CD4-positive, alpha-beta T cell treated with Interleukin-1 beta for 1 hour (primary cell): ENCODE measurements at places on chromosomes 13 and 19.

DNA sequence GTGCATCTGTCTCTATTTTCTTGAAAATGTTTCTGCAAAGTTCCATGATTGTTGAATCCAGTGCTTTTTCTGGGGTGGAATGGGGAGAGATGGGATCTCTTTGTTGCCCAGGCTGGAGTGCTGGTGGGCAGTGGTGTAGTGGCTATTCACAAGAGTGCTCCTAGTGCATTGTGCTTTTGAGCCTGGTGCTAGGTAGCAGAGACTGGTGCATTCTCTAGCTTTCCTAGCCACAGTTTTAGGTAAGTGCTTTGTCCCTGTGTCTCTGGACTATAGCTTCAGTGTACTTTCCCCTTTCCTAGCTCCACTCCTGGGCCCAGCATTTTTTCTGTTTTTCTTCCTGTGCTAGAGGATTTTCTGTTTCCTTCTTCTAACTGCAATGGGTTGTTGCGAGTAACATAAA, 825.6 kb downstream of the SLITRK6 start:
- no peak for DNase-seq

- no peak for DNase-seq
Measured at GRCh38 chr13:72293206-72293605, 426.2 kb upstream of the DACH1 start.

DNA sequence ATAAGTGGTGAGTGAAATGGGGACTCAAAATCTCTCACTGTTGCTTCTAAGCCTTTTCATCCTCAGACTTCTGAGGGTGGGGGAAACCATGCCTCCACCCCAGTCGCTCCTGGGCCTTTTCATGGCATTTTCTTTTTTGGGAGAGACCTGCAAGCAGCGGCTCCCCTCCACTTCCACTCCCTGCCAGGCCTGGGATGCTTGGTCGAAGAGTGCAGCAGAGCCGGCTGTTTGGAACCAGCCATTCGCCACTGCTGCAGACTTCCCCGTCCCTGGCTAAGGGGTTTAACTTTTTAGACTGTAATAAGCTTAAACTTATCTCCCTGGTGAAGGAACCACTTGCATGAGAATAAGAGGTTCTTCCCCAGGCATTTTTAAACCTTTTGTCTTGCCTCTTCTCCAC, 617.2 kb downstream of the PCDH9 start:
- DNase-seq = no peak

DNA sequence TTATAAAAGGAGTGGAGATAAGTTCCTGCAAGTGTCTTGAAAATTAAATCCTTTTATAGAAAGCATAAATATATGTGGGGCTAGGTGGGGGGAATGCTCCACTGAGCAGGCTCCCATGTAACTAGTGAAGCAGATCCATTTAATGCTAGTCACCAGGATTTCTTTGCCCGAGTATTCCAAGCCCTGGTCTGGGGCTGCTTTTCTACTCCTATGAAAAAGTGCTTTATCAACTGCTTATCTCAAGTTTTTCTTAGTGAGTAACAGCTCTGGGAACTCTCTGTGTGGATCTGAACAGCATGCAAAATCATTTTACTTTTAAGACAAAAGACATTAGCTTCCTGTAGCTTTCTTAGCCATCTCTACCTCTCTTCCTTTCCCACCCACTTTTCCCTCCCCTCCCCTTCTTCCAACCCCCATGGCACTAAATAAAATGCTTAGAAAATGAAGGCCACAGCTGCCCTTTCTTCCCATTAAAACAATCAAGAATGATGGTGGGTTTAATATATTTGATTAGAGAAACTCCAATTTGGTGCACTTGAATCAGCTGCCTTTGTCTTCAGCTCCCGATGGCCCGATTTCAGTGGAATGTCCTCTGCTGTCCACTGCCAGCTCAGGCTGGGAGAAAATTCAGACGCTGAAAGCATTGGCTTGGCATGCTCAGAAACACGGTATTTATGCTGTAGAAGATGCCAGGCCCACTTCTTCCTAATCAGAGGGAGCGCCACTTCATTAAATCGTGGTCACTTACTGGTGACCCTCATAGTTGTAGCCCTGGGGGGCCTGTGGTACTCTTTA, 475.1 kb downstream of the FOXO1 start:
- no peak for DNase-seq

DNA sequence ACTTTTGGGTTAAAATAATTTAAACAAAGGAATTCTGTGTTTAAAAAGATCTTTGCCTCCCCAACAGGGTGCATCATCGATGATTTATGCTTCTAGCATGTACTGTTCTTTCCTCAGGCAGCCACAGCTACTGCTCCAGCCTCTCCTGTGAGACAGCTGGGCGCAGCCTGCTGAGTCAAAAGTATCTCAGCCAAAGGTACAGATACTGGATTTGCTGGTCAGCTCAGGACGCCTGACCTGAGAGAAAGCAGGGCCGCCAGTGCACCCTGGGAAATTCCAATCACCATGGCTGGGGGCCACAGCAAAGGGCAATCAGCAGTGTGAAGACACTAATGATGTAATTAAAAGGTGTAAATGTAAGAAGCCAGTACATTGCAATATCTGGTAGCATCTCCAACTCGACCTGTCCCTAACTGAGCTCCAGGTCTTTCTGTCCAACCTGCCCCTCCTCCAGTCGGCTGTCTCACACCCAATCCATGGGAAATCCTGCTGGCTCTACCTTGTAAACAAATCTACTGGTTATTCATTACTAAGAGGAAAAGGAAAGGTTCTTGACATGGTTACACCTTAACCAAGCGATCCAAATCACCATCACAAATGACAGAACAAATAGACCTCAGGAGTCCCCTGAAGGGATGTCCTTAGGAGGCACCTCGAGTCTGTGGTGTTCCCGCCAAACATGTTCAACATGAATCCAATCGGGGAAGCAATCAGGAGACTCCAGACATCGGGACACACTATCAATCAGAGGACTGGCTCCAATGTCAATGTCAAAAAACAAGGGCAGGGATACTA, 7.3 kb downstream of the OPA3 start:
- DNase-seq = no peak

- no peak for DNase-seq
Measured at GRCh38 chr13:112957295-112957677, 11.7 kb upstream of the MCF2L start.

DNA sequence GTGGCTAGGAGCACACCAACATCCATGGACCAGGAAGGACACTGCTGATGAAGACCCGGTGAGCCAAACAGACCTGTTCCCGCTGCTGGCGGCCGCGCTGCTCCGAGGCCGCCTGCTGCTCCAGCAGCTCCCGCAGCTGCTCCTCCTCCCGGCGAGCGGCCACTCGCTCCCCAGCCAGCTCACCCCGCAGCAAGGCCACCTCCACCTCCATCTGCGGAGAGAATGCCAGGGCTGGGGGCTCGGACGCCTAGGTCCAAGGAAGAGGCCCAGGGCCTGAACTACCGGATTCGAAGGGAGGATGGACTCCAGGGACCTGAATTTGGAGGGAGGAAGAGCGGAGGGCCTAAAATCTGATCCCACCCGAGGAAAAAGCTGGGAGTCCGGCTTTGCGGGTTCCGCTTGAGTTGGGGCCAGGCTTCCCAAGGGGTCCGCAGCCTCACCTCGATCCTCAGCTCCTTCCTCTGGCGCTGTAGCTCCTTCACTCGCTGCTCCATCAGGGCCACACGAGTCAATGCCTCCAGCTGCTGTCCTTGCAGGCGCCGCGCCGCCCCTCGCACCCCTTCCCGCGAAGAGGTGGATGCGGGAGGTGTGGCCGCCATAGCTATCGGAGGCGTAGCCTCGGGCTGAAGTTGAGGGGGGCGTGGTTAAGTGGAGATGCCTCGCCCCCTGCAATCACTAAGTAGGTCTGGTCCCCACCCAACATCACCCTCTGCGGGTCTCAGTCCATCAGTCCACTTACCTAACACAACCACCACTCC, 2.7 kb downstream of the PHLDB3 start:
- DNase-seq = no peak

GRCh38 chr13:75485286-75486062, 3.5 kb upstream of the TBC1D4 start:
- DNase-seq = no peak

DNA sequence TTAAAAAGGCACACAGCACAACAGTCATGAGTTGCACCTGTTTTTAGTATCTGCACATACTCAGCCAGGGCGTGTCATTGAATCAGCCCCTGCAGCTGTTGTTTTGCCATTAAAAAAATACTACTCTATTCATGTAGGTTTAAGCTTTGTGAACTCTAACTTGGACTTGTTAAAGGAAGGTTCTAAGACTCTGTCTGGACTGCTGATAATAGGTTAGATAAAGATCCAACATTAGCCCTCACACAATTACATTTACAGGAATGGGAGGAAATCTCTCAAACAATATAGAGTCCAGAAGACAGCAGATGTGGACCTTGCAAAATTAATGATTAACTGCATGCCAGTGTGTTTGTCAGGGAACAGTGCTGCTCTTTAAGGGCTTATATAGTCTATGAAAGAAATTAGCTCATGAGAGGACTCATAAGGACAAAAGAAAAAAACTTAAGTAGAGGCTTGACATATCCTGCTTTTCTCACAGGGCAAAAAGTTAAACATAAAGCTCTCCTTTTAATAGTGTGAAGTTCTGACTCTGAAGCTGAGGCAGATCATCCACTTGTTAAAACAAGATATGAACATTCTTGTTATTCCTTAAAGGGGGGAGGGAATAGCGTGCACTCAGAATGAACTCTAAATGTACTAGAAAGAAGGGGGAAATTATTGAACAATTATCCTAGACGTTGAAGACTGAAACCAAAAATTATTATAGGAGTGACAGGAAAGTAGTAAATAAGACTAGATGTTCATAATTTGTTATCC, 243.6 kb downstream of the NDFIP2 start:
- no peak for DNase-seq

DNA sequence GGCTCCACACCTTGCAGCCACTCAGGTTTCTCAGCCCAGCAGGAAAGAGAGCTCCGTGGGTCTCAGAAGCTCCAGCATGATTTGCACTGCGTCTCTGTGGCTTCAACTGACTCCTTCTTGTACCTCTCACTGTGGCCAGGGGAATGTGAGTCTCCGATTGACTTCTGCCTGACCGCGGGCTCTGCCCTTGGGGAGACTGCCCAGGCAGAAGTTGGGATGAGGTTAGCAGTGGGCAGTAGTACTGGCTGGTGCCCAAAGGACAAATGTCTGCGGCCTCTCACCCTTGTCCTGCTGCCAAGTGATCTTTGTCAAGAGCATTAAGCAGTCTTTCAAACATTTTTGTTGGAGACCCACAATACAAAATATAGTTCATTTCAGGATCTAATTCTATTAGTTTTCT, 34.4 kb upstream of the FXYD3 start:
- DNase-seq = no peak

DNA sequence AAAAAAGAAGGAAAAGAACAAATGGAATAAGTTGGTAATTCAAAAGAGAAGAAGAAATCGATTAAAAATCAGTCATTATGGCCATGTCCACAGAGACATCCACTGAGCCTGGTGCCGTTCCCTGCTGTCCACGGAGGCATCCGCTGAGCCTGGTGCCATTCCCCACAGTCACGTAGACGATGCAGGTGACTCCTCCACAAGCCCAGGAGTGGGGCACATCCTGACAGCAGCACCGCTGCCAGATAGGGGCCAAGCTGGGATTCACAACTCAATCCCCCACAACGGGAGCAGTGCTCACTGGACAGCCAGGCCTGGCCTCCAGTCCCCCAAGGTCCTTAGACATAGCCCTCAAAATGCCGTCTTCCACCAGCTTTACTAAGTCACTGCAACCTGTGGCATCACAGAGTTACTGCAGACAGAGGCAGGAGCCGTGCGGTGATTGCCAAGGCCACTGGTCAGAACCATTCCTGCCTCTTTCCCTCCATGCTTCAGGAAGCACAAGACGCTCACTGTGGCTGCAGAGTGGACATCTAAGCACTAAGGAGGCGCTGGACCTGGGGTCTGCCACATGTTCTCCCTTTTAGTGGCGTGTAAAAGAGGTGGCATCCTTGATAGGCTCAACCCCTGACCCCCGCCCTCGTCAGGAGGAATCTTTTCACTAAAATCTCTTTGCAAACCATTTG, 131.5 kb upstream of the SPACA7 start:
- no peak for DNase-seq

DNA sequence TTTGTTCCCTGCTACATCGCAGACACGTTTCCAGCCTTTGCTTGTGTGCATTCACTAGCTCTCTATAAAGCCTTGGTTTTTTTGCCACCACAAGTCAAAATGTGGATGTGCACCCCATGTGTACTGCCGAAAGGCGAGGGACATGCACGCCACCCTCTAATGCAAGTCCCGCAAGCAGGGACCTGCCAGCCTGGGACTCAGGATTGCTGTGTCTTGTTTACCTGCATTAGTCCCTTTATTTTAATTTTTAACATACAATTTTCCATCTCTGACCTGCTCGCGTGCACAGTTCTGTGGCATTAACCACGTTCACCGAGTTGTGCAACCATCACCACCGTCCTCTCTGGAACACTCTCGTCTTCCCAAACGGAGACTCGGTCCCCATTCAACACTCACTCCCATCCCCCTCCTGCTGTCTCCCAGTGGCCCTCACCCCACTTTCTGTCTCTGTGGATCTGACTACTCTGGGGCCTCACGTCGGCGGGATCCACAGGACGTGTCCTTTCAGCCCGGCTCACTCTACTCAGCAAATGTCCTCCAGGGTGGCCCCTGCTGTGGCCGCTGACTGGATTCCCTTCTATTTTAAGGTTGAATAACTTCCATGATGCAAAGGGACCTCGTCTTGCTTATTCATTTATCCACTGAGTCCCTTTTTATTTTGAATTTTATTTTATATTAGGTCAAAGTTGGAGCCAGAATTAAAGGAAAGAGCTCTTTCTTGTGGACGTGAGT, 58.4 kb downstream of the RASA3 start:
- DNase-seq = no peak

DNA sequence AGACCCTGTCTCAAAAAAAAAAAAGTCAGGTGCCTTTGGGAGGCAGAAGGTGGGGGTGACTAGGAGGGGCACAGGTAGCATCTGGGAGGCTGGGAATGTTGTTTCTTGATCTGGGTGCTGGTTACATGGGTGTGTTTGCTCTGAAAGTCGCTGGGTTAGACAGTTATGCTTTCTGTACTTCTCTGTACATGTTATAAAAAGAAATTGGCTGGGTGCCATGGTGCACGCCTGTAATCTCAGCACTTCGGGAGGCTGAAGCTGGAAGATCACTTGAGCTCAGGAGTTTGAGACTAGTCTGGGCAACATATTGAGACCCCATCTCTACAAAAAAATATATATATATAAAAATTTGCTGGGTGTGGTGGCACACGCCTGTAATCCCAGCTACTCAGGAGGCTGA, 15.1 kb downstream of the NOSIP start:
- DNase-seq = no peak

- no peak for DNase-seq
Measured at GRCh38 chr19:535017-535835, 3.7 kb downstream of the CDC34 start.

DNA sequence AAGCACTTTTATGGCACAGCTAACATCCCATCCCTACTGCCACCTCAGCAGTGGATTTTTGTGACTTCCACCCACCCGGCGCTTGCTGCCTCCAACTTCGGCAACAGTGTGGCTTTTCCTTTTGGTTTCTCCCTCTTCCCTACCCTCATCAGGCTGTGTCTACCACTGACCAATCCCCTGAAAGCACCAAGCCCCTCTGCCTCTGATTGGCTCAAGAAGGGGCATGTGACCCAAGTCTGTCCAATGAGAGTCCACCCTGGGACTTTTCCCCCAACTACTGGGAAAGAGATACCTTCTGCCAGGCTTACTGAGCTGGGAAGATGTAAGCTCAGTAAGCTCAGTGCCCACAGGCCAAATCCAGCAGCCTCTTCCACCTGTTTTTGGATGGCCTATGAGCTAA, 5.8 kb downstream of the SMIM7 start:
- no peak for DNase-seq
